Epithelial cell of esophagus (primary cell): ENCODE measurements at places on chromosomes 2 and 18.

DNA sequence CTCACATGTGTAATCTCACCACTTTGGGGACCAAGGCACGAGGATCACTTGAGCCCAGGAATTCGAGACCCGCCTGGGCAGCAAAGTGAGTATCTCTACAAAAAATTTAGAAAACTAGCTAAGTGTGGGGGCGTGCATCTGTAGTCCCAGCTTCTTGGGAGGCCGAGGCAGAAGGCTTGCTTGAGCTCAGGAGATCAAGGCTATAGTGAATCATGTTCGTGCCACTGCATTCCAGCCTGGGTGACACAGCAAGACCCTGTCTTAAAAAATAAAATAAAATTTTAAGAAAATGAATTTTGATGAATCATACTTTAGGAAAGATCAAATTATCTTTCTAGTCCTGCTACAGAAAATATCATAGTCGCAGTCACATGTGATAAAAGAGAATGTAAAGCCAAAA is 46.9 kb downstream of the CABYR start:
- no peak for DNase-seq

- DNase-seq: no peak
These were observed 64.0 kb upstream of the CABLES1 start for GRCh38 chr18:23071285-23071684.

DNA sequence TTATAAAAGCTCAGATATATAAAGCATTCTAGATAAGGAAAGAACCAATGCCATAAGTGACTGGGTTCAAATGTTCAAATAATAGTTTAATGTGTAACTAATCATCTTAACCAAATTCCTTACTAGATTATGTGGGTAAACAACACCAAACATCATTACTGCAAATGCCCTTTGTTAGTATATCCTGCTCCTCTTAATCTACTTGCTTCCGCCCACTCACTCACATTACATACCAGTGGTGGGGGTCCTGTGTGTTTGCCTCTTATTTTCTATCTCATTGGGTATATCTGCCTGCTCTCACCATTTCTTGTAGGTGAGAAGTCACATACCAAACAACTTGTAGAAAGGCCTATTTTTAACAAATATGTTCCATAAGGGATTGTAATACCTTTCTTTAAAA is 562.1 kb downstream of the NRXN1 start:
- DNase-seq: no peak

DNA sequence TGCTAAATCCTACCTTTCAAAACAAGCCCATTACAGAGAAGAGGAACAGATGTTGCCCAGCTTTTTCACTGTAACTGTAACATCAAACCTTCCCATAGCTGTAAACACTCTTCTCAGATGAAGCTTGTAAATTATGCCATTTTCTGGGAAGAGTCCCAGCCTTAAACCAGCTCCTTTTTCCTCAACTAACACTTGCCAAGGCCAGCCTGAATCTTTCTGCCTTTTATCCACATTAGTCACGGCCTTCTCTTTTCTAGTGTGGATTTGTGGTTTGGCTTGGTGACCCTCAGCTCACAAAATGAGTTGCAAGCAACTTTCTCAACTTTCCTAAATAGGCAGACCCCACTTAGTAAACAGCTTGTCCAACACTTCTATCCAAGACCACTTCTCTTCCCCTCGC is 90.2 kb downstream of the CABLES1 start:
- DNase-seq: no peak

DNA sequence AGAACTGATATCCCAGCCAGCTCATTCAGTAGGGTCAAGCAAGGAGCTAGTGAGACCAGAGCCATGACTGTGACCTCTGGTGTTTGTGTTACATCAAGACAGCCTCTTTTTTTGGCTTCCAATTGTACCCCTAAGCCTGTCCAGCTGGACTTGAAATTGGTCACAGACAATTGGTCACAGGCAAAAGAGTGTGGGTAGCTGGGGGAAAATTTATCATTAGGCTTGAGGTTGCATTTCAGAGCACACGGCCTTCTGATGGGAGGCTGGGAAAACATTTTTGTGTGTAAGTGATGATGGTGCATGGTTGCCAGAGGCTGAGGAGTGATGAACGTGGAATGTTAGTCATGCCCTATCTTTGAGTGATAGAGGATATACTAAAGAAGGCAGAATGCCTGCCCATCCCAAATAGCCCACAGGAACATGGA is 285.1 kb upstream of the SLC14A2 start:
- no peak for DNase-seq

GRCh38 chr2:127664065-127664894 is 11.1 kb downstream of the LIMS2 start:
- DNase-seq: no peak

- no peak for DNase-seq
These were observed 143.6 kb downstream of the AFF3 start for GRCh38 chr2:99998651-99999320.

GRCh38 chr2:235373171-235373570 is 120.7 kb upstream of the AGAP1 start:
- DNase-seq: no peak

DNA sequence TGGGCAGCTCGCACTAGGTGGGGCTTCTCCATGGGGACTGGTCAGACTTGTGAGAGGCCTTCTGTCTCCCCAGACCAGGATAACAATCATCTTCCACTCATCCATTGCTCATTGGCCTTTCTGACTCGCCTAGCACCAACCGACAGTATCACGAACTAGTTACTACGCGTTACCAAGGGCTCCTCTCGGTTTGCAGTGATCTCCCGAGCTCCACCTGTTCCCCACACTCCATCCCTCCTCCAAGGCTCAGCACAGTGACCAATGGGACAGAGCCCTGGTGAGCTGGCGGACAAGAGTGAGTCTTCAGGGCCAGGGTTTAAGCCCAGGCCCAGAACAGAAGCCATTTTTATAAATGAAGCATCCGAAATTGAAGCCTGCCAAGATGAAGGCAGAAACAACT is 42.8 kb upstream of the SMAD7 start:
- peak; percentile 47 for DNase-seq

- DNase-seq: peak; percentile 73
These were observed 65.1 kb downstream of the TIMM21 start for GRCh38 chr18:74213429-74213828.

GRCh38 chr18:12455496-12455895 is 47.8 kb downstream of the PRELID3A start:
- DNase-seq: no peak

- DNase-seq: no peak
These were observed 306.2 kb downstream of the FSIP2 start for GRCh38 chr2:186044761-186045160.

GRCh38 chr2:217206016-217206725 is 346.3 kb upstream of the TNP1 start:
- DNase-seq: no peak

DNA sequence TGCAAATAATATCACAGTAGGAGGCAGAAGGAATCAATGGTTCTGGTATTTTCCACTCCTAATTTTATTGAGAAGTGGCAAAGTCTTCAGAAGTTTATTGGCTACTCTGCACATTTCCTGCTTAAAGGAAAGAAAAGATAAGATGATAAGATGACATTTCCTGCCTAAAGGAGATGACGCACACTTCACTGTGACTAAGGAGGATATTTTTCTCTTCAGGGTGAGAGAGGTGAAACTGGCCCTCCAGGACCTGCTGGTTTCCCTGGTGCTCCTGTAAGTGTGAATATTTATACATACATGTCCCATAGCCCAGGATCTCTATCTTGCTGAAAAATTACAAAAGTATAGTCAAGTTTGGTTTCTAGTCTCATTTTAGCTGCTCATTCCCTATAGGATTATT is 27.9 kb downstream of the COL3A1 start:
- DNase-seq: peak; percentile 75

DNA sequence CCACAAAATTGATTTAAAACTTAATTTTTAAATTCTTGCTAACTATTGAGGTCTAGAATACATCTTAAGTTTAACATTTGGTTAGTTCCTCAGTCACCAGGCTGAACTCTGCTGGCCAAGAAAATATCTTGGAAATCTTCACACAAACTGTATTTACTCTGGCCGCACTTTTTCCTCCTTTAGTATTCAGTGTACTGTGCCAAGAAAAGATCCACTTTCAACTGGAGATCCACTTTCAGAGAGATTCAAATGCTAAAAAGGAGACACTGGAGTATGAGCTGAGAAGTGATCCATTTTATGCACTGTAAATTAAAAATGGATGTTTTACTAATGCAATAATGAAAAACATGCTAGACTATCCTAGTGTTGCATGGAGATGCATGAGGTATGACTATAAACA is 98.1 kb downstream of the ANTXR1 start:
- DNase-seq: no peak
